ENCODE measurements at places on chromosomes 13 and 19.

DNA sequence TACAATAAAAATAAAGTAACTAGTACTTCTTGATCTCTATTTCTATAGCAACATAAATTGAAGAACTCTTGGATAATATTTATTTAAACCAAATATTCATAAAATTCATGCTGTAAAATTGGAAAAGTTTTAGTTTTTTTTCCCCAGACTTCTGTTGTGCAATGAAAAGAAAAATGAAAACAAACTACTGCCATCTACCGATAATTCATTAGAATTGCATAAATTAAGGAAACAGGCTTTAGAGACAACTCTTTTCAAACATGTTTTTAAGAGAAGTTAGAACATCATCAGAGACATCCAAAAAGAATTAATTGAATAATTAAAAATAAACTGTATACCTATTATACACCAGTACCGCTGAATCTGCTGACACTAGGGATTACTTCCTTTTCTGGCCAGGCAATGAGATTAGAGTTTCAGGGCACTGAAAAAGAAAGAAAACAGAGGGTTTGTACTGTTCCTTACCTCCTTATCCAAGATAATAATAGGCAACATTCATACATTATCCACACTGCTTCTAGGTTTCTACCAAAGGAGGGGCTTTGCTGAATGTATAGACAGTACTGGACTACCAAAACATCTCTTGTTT, 4.9 kb downstream of the CCDC122 start:
- no peak for DNase-seq

- no peak for DNase-seq
Measured at GRCh38 chr13:107322228-107322627, 754.3 kb upstream of the ARGLU1 start.

- no peak for DNase-seq
Measured at GRCh38 chr13:94291631-94292322, 187.7 kb downstream of the DCT start.

DNA sequence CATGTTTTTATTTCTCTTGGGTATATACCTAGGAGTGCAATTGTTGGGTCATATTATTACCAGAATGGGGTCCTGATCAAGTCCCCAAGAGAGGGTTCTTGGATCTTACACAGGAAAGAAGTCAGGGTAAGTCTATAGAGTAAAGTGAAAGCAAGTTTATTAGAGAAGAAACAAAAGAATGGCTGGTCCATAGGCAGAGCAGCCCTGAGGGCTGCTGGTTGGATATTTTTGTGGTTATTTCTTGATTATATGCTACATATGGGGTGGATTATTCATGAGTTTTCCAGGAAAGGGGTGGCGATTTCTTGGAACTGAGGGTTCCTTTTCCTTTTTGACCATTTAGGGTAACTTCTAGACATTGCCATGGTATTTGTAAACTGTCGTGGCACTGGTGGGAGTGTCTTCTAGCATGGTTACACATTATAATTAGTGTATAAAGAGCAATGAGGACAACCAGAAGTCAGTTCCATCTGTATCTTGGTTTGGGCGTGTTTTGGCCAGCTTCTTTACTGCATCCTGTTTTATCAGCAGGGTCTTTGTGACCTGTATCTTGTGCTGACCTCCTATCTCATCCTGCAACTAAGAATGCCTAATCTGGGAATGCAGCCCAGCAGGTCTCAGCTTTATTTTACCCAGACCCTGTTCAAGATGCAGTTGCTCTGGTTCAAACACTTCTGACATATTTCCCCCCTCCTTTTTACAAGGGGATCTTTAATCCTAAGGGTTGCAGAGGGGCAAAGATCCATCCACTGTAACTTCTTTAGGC, 41.1 kb downstream of the CEACAM1 start:
- no peak for DNase-seq

- DNase-seq = no peak
Measured at GRCh38 chr19:17767559-17767958, 16.3 kb downstream of the FCHO1 start.

DNA sequence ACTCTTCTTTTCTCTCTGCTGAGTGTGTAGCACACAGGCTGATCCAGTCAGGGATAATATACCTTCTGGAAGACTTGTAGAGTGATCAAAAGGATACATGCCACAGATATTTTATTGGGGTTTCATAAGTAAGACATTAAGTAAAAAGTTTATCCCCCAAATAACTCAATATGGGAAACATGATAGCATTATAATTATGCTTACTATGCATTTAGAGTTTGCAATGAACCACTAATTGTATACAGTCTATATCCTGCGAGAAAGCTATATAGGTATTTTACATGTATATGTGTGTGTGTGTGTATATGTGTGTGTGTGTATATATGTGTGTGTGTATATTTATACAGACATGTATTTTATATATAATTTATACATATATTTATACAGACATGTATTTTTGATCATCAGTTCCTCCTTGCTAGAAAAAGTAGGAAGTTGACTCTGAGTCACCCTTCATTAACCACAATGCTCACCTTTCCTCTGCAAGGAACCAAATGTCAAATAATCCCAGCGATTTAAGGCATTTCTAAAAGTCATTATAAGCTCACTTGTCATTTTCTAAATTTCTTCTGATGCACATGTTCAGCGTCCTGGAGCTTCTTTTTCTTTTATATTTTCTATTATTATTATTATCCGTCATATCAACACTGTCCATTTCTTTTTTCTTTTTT, 312.5 kb upstream of the OBI1 start:
- no peak for DNase-seq

DNA sequence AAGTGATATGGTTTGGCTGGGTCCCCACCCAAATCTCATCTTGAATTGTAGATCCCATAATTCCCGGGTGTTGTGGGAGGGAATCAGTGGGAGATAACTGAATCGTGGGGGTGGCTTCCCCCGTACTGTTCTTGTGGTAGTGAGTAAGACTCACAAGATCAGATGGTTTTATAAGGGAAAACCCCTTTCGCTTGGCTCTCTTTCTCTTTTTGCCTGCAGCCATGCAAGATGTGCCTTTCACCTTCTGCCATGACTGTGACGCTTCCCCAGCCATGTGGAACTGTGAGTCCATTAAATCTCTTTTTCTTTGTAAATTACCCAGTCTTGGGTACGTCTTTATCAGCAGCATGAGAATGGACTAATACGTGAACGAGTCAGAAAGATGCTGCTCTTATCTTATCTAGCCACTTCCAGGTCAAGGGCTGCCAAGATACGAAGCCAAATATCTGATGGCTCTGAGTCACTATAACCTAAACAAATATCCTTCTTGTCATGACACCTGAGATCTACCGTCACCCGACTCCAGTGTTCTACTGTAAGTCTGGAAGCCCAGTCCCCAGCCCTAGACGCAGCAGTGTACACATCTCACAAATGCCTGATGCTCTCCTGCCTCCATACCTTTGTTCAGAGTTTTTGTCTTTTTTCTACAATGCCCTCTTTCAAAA, 45.9 kb downstream of the SLC15A1 start:
- DNase-seq = no peak

GRCh38 chr13:111403266-111403665, 82.8 kb downstream of the TEX29 start:
- DNase-seq = no peak

- peak; percentile 46 for DNase-seq
Measured at GRCh38 chr19:35346193-35347052, 1.3 kb upstream of the FFAR1 start.

GRCh38 chr13:105087945-105088344, 1447.5 kb downstream of the EFNB2 start:
- no peak for DNase-seq

- no peak for DNase-seq
Measured at GRCh38 chr13:47837104-47837880, 163.8 kb downstream of the SUCLA2 start.

GRCh38 chr13:40340368-40341095, 325.9 kb downstream of the FOXO1 start:
- no peak for DNase-seq

- DNase-seq = no peak
Measured at GRCh38 chr19:3538965-3539755, at the start of gene TEKTIP1. Gene TEKTIP1 (plus strand): TSS chr19:3539174. CDS start chr19:3539178, 4 bp downstream.

DNA sequence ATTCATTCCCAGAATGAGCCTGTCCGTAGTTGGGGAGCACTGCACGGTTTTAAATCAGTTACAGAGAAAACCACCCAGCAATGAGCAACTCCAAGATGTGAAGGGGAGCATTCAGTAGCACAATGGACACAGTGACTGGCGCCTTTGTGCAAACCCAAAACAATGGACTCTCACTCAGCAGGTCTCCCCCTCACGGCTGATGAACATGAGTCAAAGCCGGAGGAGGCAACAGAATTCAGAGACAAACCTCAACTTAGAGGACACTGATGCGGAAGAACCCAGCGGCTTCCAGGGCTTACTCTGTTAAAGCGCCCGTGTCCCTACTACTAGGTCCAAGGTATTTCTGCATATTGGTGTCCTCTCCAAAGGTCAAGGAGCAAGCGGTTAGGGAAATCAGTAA, 17.7 kb downstream of the PLEKHF1 start:
- no peak for DNase-seq

DNA sequence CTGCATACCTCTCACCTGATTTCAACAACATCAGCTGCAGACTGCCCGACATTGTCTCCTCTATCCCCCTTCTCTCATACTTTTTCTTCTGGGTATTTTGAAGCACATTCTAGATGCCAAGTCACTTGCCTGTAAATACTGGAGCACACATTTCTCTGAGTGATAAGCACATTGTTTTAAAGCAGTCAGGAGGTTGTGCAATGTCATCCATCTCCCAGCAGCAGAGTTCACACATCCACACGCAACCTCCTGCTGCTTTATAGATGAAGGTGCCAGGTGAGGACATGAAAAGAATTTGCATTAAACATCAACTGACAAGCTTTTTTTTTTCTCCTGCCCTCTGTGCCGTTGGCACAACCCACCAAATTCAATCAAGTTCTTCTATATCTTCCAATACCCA, 5.5 kb downstream of the UPK1A start:
- DNase-seq = no peak

DNA sequence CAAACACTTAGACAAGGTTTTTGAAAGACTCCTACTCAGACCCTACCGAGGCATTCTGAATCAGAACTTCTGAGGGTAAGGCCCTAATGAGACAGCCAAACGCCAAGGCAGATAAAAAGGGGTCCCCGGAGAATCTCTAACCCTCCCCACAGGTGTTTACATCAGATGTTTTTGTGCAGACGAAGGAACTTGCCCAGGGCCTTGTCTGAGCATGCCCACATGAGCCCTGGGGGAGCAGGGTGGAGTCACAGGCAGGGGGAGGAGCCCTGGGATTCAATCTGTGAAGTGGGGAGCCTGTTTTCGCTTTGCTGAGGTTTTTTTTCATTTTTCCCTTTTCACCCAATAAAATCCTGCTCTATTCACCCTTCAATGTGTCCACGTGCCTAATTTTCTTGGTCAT, 61.6 kb upstream of the MED4 start:
- DNase-seq = peak; percentile 54

DNA sequence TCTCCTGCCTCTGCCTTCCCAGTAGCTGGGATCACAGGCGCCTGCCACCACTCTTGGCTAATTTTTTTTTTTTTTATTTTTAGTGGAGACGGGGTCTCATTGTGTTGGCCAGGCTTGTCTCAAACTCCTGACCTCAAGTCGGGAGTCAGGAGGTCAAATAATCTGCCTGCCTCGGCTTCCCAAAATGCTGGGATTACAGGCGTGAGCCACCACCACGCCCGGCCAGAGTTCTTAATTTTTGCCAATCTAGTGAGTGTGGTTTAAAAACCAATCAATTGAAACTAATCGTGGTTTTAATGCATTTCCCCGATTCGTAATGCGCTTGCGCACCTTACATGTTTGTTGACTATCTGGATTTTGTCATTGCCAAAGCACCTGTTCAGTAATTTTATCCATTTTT, 37.0 kb downstream of the SKA3 start:
- DNase-seq = no peak

GRCh38 chr19:11064831-11065303, 24.4 kb upstream of the LDLR start:
- no peak for DNase-seq

DNA sequence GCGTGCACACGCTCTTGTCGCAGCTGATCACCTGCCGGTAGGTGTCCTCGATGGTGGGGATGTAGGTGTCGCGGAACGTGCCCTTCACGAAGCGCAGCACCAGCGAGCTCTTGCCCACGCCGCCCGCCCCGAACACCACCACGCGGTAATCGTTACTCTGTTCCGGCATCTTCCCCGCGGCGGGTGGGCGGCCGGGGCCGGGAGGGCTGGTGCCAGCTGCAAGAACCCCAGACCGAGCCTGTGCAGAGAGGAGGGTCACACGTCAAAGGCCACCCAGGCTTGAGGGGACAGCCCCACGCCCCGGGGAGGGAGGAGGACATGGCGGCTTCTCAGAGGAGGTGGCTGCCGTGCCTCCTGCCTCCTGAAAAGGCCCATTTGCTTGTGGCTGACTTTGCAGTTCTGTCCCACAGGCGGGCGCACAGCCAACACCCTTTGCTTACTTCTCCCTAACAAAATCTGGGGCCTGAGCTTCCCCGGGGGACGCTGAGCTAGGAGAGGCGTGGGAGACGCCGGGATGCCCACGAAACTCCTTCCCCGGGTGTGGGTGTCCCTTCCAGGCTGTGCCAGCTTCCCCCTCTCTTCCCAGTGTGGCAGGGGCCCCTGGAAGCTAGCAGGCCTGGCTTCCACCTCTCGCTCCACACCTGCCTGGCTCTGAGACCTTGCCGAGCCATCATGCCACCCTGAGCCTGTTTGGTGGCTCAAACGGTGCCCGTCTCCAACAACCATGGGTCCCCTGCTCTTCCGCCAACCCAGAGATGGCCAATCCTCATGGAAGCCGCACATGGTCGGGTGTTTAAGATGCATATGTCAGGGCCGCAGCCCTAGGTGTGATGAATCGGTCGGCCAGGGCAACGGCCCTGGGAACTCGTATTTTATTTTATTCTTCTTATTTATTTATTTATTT, 3.3 kb downstream of the DIRAS1 start:
- no peak for DNase-seq

- DNase-seq = no peak
Measured at GRCh38 chr19:33482476-33482875, 39.1 kb downstream of the PEPD start.

DNA sequence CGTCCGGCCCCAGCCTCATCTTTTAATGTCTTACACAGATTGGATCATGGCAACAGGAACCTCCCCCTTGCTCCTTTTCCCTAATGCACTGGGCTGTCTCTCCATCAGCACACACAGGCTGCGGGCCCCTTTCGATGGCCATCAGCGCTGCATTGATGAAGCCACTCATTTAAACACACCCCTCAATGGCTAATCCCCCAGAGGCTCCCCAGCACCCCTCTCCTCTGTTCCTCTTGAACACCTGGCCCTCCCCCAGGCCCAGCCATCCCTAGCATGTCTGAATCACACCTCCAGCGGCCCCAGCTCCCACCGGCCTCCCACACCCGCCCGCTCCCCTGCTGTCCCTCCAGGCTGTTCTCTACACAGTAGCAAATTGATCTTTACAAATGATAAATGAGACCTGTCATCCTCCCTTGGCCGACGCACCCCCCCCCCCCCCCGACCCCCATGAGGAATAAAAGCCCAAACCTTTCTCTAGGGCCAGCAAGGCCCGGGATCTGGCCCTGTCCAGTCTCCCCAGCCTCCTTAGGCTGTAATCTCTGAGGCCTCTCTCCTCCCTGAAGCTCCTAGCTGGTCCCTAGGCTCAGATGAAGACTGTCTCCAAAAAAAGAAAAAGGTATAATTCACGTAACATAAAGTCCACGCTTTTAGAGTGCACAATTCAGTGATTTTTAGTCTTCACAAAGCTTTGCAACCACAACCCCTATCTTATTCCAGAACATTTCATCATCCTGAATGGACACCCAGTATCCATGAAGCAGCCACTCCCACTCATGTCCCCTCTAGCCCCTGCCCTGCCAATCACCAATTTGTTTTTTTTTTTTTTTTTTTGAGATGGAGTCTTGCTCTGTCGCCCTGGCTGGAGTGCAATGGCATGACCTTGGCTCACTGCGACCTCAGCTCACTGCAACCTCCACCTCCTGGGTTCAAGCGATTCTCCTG, 7.4 kb downstream of the RPL28 start:
- no peak for DNase-seq

- no peak for DNase-seq
Measured at GRCh38 chr19:3687774-3688706, 12.2 kb downstream of the PIP5K1C start.

All from effector memory CD8-positive, alpha-beta T cell (primary cell).